GM23338 (cell line): ENCODE measurements at places on chromosomes 16 and 17.
A peak's percentile ranks its signal among the peaks of the same experiment; 100 is the strongest.

DNA sequence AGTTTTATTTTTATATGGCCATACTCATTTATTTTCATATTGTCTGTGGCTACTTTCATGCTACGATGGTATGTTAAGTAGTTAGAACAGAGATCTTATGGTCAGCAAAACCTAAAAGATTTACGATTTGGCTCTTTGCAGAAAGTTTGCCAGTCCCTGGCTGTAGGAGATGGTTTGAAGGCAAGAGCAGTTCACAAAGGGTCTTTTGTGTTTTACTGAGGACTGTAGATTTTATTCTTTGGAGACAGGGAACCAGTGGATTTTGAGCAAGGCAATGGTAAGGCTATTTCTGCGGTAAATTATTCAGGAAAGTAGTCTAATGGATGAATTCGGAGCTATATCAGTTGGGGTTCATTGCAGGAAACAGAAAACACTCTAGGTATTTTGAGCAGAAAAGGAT is 90.7 kb downstream of the WWP2 start:
- no peak overlapping the region for H3K4me3 ChIP-seq
- no peaks in the 10 kb centered on the region for H3K4me1 ChIP-seq
- H3K36me3 ChIP-seq: no peaks in the 10 kb centered on the region
- DNase-seq: no peak
- no peaks in the 10 kb centered on the region for H3K27me3 ChIP-seq

DNA sequence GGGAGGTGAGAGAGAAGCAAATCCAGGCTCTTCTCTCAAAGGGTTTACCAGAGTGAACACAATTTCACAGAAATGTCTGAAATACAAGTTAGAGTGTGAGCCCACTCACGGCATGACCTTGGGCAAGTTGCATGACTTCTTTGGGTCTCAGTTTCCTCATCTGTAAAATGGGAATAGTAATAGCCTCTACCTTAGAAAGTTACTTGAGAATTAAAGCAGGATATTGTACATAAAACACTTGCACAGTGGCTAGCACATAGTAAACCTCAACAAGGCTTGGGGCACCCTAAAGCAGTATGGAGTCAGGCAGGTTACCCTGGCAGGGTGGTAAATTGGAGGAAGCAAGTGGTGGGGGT is 13.2 kb upstream of the RNF222 start:
- H3K36me3 ChIP-seq: no peaks in the 10 kb centered on the region
- no peak for DNase-seq
- H3K4me1 ChIP-seq: peaks cover 9% of the 10 kb centered on the region; the same call in 1 of the 2 replicates
- H3K27me3 ChIP-seq: no peaks in the 10 kb centered on the region
- H3K27ac ChIP-seq: no peak overlapping the region

GRCh38 chr17:50499721-50500120 is 8.5 kb upstream of the MYCBPAP start:
- H3K27ac ChIP-seq: no peak overlapping the region
- no peak for DNase-seq
- H3K4me3 ChIP-seq: no peak overlapping the region
- H3K36me3 ChIP-seq: no peaks in the 10 kb centered on the region
- H3K27me3 ChIP-seq: no peaks in the 10 kb centered on the region
- peaks cover 8% of the 10 kb centered on the region; the same call in 1 of the 2 replicates for H3K4me1 ChIP-seq

DNA sequence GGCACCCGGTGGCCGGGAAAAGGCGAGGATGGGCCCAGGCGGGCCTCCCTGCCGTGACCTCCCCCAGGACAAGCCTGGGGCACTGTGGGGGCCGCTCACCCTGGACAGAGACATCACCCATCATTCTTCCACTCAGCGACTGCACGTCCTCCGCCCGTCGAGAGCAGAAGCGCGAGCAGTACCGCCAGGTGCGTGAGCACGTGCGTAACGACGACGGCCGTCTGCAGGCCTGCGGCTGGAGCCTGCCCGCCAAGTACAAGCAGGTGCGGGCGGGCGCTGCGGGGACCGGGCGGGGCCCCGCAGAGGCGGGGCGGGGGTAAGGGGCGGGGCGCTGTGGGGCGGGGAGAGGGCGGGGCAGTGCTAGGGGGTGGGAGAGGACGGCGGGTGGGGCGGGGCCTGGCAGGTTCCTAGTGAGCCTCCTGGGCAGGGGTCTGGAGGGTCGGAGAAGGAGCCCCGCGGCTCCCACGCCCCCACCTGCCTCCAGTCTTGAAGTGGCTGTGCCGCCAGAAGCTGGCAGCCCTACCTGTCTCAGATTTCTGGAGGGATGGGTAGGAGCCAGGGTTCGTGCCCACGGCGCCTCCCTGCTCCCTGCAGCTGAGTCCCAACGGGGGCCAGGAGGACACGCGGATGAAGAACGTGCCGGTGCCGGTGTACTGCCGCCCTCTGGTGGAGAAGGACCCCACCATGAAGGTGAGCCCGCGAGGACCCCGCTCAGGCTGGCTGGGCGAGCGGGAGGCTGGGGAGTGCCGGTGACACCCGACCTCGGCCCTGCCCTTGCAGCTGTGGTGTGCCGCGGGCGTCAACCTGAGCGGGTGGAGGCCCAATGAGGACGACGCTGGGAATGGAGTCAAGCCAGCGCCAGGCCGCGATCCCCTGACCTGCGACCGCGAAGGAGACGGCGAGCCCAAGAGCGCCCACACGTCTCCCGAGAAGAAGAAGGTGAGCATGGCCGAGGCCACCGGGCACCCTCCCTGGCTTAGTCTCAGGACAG is 7.5 kb downstream of the NME3 start:
- H3K27me3 ChIP-seq: no peaks in the 10 kb centered on the region
- DNase-seq: peak; percentile 92
- H3K36me3 ChIP-seq: no peaks in the 10 kb centered on the region
- peak overlapping the region; percentile 53 for H3K4me3 ChIP-seq
- H3K4me1 ChIP-seq: no peaks in the 10 kb centered on the region; the same call in 1 of the 2 replicates

DNA sequence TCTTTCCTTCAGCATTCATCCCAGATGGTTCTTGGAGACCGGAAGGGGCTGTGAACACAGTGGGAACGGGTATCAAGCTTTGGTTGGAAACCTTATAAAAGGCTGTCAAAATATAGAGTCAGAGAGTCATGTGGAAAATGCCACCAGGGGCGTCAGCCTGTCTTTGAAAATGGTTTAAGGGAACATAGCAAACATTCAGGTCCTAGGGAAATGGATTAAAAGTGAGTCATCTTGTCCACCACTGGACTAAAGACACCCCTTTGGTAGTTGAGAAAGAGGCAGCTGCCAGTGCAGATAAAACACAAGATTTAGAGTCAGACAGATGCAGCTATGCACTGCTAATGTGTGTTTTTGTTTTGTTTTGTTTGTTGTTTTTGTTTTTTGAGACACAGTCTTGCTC is 47.8 kb upstream of the BCO1 start:
- H3K4me1 ChIP-seq: no peaks in the 10 kb centered on the region
- H3K27ac ChIP-seq: no peak overlapping the region
- H3K4me3 ChIP-seq: no peak overlapping the region
- H3K36me3 ChIP-seq: no peaks in the 10 kb centered on the region

DNA sequence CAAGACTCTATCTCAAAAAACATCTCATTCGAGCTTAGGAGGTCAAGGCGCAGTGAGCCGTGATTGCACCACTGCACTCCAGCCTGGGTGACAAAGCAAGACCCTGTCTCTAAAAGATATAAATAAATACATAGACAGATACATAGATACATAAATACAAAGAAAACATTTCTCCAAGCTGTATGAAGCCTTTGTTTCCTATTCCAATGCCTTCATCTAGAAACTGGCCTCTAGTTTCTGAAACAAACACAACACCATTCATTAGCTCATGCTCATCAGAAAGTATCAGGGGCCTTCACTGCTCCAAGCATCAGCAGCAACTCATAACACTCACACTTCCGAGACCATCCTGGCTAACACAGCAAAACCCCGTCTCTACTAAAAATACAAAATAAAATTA is 10.3 kb upstream of the ASGR2 start:
- H3K27me3 ChIP-seq: no peaks in the 10 kb centered on the region
- H3K36me3 ChIP-seq: no peaks in the 10 kb centered on the region
- H3K4me3 ChIP-seq: no peak overlapping the region
- peaks cover 15% of the 10 kb centered on the region for H3K4me1 ChIP-seq
- DNase-seq: no peak

DNA sequence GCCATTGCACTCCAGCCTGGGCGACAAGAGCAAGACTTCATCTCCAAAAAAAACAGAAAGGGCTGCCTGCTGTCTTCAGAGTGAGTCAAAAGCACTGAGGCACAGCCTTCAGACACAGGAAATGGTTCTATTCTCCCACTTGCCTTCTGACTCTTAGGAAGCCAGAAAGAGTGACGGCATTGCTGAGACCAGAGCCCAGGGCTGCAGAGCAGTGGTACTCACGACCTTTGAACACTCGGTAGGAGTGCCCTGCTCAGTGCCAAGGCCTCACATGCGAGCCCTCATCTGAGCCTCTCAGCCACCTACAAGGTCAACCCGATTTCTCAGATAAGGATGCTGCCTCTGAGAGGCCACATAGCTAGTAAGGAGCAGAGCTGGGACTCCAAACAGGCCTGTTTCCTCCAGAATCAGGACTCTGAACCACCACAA is 3.5 kb upstream of the ITGAE start:
- H3K27ac ChIP-seq: no peak overlapping the region
- no peaks in the 10 kb centered on the region for H3K4me1 ChIP-seq
- H3K27me3 ChIP-seq: no peaks in the 10 kb centered on the region
- no peak for DNase-seq

DNA sequence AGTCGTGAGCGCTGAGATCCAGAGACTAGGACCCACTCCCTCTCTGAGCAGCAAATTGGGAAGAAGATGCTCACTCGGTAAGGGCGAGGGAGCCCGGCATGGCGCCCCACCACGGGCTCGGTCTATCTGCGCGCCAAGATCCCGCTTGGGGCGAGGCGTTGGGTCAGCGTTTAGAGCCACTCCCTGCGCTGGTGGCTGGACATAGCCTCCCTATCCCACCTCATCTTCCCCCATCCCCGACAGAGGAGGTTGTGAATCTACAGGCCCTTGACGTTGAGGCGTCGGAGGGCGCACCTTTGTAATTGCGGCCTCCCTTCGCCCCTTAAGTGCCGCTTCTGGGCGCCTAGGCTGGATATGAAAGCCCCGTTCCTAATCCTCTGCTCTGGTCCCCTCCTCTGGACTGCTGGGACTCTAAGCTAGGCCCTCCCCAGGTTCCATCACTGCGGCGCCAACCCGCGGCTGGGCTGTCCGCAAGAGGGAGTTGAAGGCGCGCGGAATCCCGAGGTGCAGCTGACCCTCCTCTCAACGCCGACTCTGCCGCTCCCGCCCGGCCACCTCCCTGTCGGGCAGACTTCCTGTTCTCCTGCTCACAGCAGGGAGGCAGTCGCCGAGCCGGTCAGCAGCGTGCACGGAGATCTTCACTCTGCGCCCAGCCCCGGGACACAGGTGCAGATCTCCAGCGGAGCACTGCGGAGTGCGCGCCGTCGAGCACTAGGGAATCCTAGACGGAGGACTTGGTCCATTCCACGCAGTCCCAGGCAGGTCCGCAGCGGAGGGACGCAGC is 16.1 kb upstream of the HOXB9 start:
- peaks cover 22% of the 10 kb centered on the region for H3K4me1 ChIP-seq
- no peak overlapping the region for H3K27ac ChIP-seq
- DNase-seq: peak; percentile 90
- H3K27me3 ChIP-seq: peaks cover 100% of the 10 kb centered on the region
- peak overlapping the region; percentile 41; the same call in 1 of the 2 replicates for H3K4me3 ChIP-seq

DNA sequence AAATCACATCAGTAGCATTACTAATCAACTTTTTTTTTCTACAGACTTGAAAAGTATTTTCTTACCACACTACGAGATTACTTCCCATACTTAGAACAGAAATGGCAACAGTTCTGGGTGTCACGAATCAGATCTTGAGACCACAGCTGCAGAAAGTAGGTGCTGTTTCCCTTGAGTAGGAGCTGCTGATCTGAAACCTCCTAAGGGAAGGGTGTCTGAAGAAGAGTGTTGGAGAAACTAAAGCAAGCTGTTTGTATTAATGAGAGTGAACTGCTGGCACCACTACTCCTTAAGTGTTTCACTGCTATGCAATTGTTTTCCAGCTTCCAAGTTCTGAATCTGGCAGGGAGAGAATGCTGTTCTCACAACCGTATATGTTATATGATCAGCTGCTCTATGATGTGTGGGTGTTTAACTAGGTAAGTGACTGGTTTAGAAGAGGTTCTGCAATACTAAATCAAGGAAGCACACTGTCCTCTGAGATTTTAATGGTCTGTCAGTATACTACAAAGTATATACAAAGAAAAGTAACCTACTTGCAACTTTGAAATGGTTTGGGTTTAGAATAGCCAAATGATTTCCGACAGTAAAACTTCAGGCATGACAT is 3.3 kb downstream of the ZNF652 start:
- no peaks in the 10 kb centered on the region for H3K27me3 ChIP-seq
- H3K36me3 ChIP-seq: no peaks in the 10 kb centered on the region
- no peak for DNase-seq
- peak overlapping the region; percentile 61; the same call in 1 of the 2 replicates for H3K27ac ChIP-seq

- no peak overlapping the region for H3K27ac ChIP-seq
- no peak overlapping the region for H3K4me3 ChIP-seq
- DNase-seq: no peak
These were observed 10.9 kb downstream of the SLC13A2 start for GRCh38 chr17:28484296-28484695.

DNA sequence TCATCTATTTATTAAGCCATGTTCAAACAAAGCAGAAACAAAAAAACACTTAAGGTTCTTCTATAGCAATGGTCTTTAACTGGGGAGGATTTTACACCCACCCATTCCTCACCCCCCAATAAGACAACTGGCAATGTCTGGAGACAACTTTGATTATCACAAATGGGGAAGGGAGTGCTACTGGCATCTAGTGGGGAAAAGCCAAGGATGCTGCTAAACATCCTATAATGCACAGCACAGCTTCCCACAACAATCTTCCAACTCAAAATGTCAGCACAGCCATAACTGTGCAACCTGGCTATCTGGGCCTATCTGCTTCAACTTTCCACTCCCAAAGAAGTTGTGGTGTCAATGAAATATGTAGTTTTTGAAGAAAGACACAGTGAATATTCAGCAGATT is 1044.4 kb downstream of the CDH8 start:
- no peak overlapping the region for H3K4me3 ChIP-seq
- H3K4me1 ChIP-seq: no peaks in the 10 kb centered on the region
- H3K36me3 ChIP-seq: no peaks in the 10 kb centered on the region
- peak; percentile 21 for DNase-seq

DNA sequence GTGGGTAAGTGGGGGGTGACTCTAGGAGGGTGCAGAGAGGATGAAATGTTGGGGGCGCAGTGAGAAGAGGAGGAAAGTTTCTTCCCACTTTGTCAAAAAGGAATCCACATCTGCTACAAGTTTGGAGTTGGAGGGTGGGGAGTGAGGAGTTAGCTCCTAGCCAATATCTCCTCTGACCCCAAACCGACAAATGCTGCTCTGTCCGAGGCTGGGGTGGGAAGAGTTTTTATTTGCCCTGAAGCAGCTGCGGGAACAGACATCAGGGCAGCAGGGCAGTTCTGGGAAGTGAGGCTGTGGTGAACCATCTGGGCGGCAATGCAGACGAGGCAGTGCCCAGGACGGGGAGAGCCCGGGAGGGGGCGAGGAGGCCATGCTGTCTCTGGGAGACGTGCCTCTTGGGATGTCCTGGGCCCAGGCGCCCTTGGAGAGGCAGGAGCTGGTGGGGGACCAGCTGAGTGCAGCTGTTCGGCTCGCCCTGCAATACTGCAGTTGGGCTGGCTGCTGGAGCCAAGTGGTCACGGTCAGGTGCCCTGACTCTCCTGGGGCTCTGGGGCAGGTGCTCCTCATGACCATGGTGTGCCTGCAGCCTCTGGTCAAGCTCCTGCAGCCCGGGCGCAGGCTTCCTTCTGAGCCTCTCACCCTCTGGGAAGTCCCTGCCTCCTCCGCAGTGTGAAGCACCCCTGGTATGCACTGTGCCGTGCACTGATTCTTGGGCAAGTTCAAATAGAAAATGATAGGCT is 6.4 kb upstream of the SOCS3 start:
- H3K27me3 ChIP-seq: no peaks in the 10 kb centered on the region
- no peaks in the 10 kb centered on the region for H3K36me3 ChIP-seq
- peaks cover 72% of the 10 kb centered on the region for H3K4me1 ChIP-seq
- H3K27ac ChIP-seq: peak overlapping the region; percentile 98
- peak; percentile 48 for DNase-seq
